Fibroblast of skin of left biceps (primary cell): ENCODE measurements at places on chromosomes 2 and 18.
A peak's percentile ranks its signal among the peaks of the same experiment; 100 is the strongest.

DNA sequence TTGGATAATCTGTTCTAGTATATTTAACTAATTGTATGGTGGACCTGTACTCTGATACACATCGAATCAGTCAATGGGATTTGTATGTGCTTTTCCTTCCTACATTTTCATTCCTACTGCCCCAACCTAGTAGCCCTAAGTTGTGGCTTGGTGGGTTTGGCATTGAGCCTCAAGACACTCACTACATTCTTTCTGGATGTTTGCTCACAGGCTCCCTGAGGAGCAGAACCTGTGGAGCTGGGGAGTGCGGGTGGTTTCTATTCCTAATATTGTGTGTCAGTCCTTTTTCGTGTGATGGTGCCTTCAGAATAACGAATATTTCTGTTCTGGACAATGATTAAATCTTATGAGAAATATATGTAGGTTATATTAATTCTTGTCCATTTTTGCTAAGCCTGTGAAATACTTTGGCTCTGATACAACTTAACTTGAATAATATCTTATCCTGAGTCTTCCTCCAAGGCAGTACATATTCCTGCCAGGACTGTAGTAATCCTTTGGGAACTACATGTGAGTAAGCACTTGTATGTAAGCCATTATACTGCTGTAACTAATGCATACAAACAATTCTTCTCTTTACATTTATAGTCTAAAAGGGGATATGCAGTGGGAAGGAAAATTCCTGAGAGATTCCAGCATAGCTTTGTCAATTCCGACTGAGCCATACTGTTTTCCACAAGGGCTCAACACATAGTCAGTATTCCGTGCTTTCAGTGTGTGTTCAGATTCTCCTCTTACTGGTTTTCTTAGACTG is 150.6 kb downstream of the AGPS start:
- DNase-seq = peak; percentile 91

GRCh38 chr18:32771169-32771751 is 1.6 kb downstream of the KLHL14 start:
- no peak for DNase-seq

DNA sequence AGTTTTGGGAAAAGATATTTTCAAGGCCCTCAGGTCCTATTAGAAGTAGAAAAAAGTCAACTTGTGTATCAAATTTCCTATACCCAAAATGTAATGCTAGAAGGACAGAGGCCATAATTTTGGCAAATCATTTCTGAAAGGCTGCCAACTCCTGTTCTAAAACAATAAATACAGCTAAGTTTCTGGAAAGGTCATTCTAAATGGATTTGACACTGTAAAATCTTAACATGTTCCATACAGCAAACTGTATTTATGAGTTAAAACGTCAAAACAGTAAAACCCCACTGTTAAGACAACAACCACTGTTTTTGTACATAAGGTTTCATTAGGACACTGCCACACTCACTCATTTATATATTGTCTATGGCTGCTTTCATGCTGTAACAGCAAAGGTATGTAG is 9.7 kb downstream of the FAM98A start:
- DNase-seq = no peak

DNA sequence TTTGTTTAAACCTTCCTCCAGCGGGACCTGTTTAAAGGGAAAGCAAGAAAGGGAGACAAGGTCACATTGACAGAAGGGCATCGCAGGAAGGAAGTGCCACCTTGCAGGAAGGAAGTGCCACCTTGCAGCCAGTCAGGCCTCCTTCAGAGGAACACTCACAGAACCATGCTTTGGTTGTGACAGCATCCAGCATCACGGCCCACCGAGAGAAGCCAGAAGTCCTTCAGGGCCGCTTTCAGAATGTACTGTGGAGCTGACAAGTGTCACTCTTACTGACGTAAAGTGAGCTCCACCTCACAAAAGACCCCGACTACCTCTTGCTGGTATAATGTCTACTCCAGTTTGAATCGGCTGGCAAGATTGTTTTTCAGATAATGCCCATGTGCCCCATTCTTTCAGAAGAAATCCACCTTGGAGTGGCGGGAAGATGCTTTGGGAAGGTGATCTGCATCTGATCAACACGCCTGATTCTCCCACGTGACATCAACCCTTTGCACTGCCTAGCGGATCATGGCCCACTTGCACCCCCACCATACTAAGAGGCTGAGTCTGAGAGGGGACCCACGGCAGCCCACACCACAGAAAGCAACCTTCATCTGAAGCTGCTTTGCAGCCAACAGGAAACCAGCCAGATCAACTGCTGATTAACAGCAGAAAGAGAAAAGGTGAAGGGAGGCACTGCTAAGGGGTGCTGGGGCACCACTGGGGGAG is 99.8 kb downstream of the UXS1 start:
- no peak for DNase-seq

GRCh38 chr2:158745067-158745865 is 49.9 kb upstream of the DAPL1 start:
- DNase-seq = peak; percentile 26

- DNase-seq = no peak
These were observed 94.6 kb downstream of the PLEKHM3 start for GRCh38 chr2:207930747-207931146.

- DNase-seq = no peak
These were observed 201.3 kb upstream of the DSEL start for GRCh38 chr18:67717800-67718199.

- no peak for DNase-seq
These were observed 135.4 kb downstream of the L3MBTL4 start for GRCh38 chr18:6279308-6279707.

GRCh38 chr2:226971770-226972169 is 135.9 kb downstream of the RHBDD1 start:
- DNase-seq = no peak
